ENCODE measurements at places on chromosomes 13 and 19.
A peak's percentile ranks its signal among the peaks of the same experiment; 100 is the strongest.

DNA sequence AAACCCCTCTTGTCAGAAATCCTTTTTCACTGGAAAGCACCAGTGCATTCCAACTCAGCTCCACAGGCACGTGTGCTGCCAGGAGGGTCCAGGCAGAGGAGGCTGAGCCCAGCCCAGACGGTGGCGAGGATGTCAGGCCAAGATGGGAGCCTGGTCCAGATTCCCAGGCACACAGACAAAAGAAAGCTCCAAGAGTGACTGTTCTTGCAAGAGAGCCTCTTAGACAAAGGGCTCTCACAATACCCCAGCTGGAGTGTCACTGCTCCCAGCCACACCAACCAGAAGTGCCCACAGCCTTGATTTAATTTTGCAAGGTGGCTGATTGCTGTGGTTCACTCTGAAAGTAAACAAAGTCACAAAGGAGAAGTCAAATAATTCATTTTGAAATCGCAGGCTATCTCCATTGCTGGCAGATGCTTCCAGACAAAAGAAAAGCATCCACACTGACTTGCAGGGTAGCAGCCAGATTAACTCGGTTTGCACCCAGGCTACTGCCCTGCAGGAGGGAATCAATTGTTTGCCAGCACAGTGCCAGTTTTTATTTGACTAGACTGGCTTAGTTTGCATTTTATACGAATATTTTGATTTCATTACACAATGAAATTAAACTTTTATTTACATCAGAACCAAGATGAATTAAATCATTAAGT is 95.1 kb downstream of the RAB20 start:
- DNase-seq: peak; percentile 23

- DNase-seq: peak; percentile 49
Observed at GRCh38 chr13:112968910-112969691, at the start of gene MCF2L. Gene MCF2L (plus strand): TSS chr13:112969214. CDS start chr13:112969380, 166 bp downstream.

DNA sequence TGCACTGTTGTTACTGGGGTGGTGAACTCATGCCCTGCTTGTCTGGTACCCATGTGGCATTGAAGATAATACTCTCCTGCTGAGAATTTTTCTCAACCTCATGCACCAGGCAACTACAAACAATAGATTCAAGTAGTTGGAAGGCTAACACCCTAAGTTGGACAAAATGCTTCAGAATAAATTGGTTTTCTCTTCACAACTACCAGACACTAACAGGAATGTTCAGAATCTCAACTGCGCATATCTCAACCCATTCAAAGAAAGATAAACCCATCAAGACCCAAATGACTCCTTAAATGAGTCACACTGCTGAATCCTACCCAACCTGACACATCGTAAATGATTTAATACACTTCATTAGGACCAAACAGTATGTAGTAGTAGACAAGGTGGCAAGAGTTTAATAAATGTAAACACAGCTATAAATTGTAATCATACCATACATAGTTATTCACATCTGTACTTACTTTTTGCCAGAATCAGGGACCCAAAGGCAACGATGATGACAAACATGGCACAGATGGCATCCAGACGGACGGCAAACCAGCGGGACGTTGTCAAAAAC is 227.4 kb downstream of the ABCC4 start:
- DNase-seq: no peak

GRCh38 chr19:33508941-33509614 is 12.5 kb downstream of the PEPD start:
- no peak for DNase-seq

- DNase-seq: no peak
Observed at GRCh38 chr13:106530171-106530851, 5.2 kb downstream of the EFNB2 start.

- no peak for DNase-seq
Observed at GRCh38 chr19:10430505-10431253, 10.3 kb downstream of the PDE4A start.

- no peak for DNase-seq
Observed at GRCh38 chr13:99418103-99418842, 83.0 kb upstream of the TM9SF2 start.

DNA sequence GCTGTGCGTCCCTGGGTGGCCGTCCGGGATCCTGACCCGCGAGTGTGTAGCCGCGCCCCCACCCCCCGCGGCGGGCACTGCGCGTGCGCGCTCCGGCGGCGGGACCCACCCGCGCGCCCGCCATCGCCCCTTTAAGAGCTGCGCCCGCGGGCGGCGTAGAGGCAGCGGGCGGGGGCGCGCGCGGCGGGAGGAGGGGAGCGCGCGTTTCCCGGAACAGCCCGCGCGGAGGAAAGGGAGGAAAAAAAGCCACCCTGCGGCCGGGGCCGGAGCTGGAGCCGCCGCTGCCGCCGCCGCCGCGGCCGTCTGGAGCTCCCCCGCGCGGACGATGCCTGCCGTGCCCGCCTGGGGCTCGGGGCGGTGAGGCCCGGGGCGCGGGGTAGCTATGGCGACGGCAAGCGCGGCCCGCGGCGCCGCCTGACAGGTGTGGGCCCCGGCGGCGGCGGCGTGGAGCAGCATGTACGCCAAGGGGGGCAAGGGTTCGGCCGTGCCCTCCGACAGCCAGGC is at the start of gene SSBP4:
TSS of gene SSBP4 (plus strand) at position 204 of the 504 bp plus-strand sequence. CDS start at position 455, 251 bp downstream.
- peak; percentile 42 for DNase-seq

GRCh38 chr19:17841810-17842662 is 5.7 kb downstream of the JAK3 start:
- peak; percentile 73 for DNase-seq

- DNase-seq: no peak
Observed at GRCh38 chr19:50422397-50423278, 3.9 kb downstream of the SPIB start.

- no peak for DNase-seq
Observed at GRCh38 chr19:38213911-38214625, 10.0 kb downstream of the DPF1 start.

GRCh38 chr13:80988391-80989151 is 647.6 kb upstream of the SPRY2 start:
- DNase-seq: peak; percentile 26

DNA sequence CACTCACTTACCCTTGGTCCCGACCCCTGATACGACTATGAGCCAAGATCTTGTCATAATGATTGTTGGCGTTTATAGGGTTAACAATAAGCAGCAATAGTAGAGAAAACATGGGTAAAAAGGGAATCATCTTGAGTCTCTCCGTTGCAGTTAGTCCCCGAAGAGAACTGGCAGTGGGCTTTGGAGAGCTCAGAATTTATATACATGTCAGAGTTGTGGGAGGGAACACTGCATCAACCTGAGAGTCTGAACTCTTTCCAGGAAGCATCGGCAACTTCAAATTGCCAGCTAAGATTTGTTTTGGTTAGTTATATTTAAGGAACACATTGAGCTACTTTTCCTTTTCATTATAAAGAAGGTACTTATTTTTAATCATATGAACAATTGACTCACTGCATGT is at the start of gene POSTN:
TSS of gene POSTN (minus strand) at position 172 of the 400 bp plus-strand sequence. CDS start at position 130, 42 bp downstream.
- DNase-seq: no peak

GRCh38 chr13:41019011-41019487 is at the start of gene ELF1:
Gene ELF1 (minus strand): TSS chr13:41019316. CDS start chr13:40982054, 37,262 bp downstream.
- no peak for DNase-seq

GRCh38 chr19:40279761-40280607 is 5.2 kb downstream of the AKT2 start:
- no peak for DNase-seq

DNA sequence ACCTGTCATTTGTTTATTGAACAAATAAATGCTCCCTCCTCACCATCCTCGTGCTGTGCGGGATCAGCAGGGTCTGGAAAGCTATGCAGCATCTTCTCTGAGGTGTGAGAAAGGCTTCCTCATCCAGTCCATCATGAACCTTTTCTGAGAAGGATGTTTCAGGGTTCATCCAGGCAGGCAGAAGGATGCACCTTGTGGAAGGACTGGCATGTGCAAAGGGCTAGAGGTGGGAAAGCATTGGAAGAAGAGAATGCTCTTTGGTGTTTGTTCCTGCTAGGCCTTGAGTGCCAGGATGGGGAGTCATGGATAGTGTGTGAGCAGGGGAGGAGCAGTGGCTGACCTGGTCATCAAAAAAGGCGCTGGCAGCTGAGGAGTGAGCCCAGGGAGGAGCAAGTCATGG is 6.6 kb downstream of the PALM start:
- DNase-seq: no peak

- peak; percentile 8 for DNase-seq
Observed at GRCh38 chr19:8088752-8089663, 36.4 kb downstream of the CCL25 start.

GRCh38 chr13:78659732-78660494 is 958 bp upstream of the OBI1 start:
- DNase-seq: no peak

GRCh38 chr19:10587022-10587838 is at the start of gene AP1M2:
Gene AP1M2 (minus strand): TSS chr19:10587312. CDS start chr19:10587231, 81 bp downstream.
- DNase-seq: no peak

DNA sequence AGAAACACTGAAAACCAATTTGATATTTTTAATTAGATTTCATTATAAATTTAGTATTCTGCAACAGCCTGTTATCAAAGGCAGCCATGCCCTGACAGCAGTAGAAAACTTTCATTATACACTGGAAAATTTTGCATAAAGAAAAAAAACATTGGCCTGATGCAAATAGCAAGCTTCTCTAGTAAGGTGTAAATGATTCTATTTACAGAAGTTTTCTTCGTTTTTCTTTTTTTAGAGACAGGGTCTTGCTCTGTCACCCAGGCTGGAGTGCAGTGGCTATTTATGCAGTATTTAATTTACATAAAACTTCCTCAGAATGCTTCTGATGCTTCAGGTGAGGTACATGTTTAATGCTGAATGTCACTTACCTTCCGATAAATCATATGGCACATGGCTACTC is 67.0 kb downstream of the ABCC4 start:
- DNase-seq: no peak

- DNase-seq: no peak
Observed at GRCh38 chr13:49791711-49792549, 552 bp downstream of the KPNA3 start.

DNA sequence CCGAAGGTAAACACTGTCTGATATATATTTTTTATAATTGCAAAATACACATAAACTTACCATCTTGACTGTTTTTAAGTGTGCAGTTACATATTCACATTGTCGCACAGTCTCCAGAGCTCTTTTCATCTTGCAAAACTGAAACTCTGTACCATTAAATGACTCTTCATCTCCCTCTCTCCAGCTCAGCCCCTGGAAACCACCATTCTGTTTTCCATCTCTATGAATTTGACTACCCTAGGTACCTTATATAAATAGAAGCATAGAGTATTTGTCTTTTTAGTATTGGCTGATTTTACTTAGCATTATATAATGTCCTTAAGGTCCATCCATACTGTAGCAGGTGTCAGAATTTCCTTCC is 45.8 kb downstream of the LRCH1 start:
- DNase-seq: no peak

- DNase-seq: no peak
Observed at GRCh38 chr13:44429311-44429710, 55.7 kb downstream of the SERP2 start.

- no peak for DNase-seq
Observed at GRCh38 chr13:32642316-32642715, 56.1 kb downstream of the PDS5B start.

GRCh38 chr13:71663431-71663830 is 203.6 kb downstream of the DACH1 start:
- DNase-seq: no peak

GRCh38 chr13:44619651-44620050 is 43.5 kb upstream of the TSC22D1 start:
- no peak for DNase-seq

GRCh38 chr13:77384999-77385398 is 58.1 kb upstream of the MYCBP2 start:
- DNase-seq: no peak

DNA sequence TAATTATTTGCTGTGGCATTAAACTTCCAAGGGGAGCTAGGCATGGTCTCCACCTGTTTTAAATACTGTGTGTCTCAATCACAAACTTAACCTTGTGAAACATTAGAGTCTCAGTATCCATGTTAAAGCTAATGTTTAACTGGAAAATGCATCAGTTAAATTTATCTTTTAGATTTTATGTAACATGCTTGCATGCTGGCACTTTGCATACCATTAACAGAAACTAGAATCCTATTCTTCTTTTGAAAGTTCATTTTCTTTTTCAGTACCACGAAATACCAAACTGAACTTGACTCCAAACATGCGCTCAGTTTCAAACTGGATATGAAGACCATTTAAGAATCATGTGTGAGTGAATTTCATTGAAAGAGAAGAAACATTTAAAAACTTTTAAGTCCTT is 328.9 kb upstream of the SLC10A2 start:
- DNase-seq: no peak

GRCh38 chr13:98766697-98767096 is 14.2 kb upstream of the SLC15A1 start:
- DNase-seq: no peak

GRCh38 chr13:21402586-21403307 is 56.4 kb downstream of the ZDHHC20 start:
- DNase-seq: no peak

DNA sequence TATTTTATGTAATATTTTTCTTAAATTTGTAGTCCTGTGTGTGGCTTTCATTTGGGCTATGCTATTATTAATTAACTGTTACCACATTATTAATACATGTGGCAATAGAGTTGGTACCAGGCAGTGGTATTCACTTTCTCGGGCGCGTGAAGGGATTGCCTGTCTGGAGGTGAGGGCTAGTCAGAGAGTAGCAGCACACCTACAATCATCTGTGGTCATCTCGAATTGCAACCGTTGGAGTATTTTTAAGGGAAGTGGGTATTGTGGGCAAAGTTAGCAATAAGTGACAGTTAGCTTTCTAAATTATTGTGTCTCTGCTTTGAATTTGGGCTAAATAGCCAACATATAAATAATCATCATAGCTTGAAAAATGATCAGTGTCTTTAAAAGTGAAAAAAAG is 20.0 kb upstream of the GPR18 start:
- DNase-seq: no peak

DNA sequence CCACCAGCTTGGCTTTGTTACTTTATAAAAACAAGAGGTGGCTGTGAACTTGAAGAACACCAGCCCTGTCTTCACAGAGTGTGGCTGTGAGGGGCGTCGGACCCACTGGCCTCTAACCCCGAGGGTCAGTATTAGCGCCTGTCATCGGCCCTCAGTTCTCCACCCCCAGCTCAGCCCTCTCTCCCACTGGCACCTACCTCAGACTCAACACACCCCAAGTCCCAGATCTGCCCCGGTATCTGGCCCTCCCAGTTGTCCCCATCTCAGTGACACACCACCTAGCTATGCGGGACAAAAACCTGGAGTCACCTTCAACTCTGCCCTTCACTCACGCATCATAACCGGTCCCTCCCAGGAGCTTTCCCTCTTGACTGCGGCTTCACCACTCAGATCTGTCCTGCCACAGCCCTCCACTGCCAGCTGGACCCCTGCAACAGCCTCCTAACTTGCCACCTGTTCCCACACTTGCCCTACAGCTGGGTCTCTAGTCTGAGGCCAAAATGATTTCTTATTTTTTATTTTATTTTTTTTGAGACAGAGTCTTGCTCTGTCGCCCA is 45.4 kb downstream of the PEPD start:
- DNase-seq: no peak

GRCh38 chr13:95954266-95954665 is 98.9 kb downstream of the UGGT2 start:
- DNase-seq: no peak

- no peak for DNase-seq
Observed at GRCh38 chr13:83666141-83666540, 216.1 kb downstream of the SLITRK1 start.

GRCh38 chr13:31890946-31891345 is 140.6 kb upstream of the FRY start:
- DNase-seq: no peak
